ENCODE measurements at places on chromosomes 16 and 17.
A peak's percentile ranks its signal among the peaks of the same experiment; 100 is the strongest.

- DNase-seq = no peak
These were observed 61.4 kb downstream of the ZDHHC7 start for GRCh38 chr16:84949772-84950436.

DNA sequence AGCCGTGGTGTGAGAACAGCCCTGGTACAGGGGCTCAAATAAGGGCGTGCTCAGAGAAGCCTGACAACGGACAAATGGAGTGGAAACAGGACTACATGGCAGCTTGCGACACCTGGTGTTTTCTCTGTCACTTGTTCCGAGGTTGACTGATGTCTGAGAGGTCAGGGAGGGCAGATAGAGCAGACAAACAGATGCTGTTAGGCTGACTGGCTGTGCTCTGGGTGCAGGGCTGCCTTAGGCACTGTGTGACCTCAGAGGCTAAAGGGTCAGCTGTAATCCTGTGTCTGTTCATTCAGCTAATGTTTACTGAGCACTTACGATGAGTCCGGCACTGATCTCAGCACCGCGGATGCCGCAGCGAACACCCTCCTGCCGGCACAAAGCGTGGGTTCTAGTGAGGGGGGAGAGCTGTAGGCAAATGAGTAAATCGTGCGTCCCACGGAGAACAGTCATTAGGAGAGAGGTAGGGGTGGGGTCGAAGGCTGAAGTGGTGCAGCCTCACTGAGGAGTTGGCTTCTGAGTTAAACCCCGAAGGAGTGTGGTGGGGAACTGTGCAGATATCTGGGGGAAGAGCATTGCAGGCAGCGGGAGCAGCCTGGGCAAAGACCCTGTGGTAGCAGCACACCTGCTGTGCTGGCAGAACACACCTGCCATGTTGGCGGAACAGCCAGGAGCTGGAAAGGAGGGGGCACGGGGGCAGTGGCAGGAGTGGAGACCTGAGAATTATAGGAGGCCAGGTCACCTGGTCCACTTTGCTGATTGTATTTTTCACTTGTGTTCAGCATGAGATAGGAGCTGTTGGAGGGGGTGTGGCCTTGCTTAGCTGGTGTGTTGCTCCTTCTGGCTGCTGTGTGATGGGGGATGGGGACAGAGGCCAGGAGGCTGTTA, 35.0 kb downstream of the GPT2 start:
- no peak for DNase-seq

- no peak for DNase-seq
These were observed 38.0 kb upstream of the CPNE2 start for GRCh38 chr16:57054338-57054737.

GRCh38 chr17:10062691-10063385, 135.6 kb downstream of the GAS7 start:
- no peak for DNase-seq

GRCh38 chr16:19837984-19838707, 46.5 kb downstream of the GPRC5B start:
- no peak for DNase-seq

GRCh38 chr16:980595-980854, 1.0 kb upstream of the SOX8 start:
- DNase-seq = no peak

GRCh38 chr16:78994135-78994745, 606.3 kb downstream of the MAF start:
- no peak for DNase-seq

- DNase-seq = no peak
These were observed 11.4 kb downstream of the CAPNS2 start for GRCh38 chr16:55577887-55578286.

GRCh38 chr16:57514791-57515600, 21.4 kb downstream of the CCDC102A start:
- DNase-seq = no peak

DNA sequence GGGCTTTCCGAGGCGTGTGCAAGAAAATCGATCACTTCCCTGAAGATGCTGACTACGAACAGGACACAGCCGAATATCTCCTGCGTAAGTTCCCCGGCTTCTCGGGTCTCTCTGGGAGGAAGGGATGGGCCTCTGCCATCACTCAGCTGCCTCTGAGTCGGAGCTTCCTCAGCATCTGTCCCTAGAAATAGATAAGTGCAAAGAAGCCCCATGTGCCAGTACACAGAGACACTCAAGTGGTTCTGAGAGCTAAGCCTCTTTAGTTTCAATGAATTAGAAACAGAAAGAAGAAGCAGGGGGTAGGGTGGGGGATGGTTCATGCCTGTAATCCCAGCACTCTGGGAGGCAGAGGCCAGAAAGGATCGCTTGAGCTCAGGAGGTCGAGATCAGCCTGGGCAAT, 90.6 kb downstream of the CACNG3 start:
- DNase-seq = no peak

GRCh38 chr16:28835864-28836760, 10.0 kb downstream of the TUFM start:
- DNase-seq = no peak

DNA sequence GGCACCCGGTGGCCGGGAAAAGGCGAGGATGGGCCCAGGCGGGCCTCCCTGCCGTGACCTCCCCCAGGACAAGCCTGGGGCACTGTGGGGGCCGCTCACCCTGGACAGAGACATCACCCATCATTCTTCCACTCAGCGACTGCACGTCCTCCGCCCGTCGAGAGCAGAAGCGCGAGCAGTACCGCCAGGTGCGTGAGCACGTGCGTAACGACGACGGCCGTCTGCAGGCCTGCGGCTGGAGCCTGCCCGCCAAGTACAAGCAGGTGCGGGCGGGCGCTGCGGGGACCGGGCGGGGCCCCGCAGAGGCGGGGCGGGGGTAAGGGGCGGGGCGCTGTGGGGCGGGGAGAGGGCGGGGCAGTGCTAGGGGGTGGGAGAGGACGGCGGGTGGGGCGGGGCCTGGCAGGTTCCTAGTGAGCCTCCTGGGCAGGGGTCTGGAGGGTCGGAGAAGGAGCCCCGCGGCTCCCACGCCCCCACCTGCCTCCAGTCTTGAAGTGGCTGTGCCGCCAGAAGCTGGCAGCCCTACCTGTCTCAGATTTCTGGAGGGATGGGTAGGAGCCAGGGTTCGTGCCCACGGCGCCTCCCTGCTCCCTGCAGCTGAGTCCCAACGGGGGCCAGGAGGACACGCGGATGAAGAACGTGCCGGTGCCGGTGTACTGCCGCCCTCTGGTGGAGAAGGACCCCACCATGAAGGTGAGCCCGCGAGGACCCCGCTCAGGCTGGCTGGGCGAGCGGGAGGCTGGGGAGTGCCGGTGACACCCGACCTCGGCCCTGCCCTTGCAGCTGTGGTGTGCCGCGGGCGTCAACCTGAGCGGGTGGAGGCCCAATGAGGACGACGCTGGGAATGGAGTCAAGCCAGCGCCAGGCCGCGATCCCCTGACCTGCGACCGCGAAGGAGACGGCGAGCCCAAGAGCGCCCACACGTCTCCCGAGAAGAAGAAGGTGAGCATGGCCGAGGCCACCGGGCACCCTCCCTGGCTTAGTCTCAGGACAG, 7.5 kb downstream of the NME3 start:
- DNase-seq = no peak

DNA sequence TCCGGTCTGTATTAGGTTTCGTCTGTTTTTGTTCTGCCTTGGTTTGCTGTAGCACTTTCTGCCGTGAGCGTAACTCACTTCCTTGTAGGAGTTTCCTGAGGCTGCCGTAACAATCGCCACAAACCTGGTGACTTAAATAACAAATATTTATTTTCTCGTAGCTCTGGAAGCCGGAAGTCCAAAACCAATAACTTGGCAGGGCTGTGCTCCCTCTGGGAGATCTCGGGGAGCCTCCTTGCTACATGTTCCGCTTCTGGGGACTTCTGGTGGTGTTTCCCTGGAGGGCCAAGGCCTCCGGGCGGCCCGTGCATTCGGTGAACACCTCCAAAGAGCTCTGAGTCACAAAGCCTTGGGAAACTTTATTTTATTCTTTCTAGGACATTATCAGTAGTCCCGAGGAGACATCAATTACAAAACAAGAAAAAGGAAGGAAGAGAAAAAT, 6.8 kb upstream of the WDR45B start:
- DNase-seq = no peak

- DNase-seq = no peak
These were observed 168.1 kb downstream of the ZFHX3 start for GRCh38 chr16:72879846-72880245.

- peak; percentile 25 for DNase-seq
These were observed 705 bp downstream of the KRABD2 start for GRCh38 chr17:8375738-8376259.

DNA sequence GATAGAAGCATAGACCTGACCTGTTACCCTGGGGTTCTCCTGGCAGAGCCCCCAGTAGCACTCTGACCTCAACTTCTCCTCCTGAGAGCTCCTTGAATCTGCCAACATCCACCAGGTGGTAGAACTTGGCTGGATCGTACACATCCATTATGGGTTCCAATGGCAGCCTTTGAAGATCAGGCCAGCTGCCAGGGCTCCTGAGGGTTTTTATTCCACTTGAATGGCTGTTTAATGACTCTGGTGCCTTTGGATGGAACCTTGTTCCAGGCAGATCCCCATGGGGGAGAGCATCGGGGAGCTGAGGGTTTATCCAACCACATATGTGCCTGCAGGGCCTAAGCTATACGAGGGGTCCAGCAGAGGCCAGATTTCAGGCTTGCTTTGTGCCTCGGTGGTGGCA, 47.1 kb upstream of the CLEC19A start:
- no peak for DNase-seq

DNA sequence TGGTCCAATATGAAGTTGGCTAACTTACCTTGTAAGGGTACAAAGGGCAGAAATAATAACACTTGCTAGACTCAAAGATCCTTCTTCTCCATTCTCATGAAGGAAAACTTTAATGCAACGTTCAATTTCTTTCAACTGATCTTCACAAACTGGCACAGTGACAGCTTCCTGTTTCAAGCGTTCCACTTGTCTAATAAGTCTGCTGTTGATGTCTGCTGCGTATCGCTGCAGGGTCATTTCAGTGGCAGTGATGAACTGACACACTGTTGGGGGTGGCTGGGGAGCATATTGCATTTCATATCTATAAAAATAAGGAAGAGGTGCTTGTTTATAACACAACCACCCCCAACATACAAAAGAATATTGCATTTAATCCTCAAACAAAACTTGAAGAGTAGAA, 33.5 kb upstream of the ARL6IP1 start:
- DNase-seq = no peak

- DNase-seq = no peak
These were observed 1603.8 kb downstream of the CDH8 start for GRCh38 chr16:60432472-60432871.

GRCh38 chr16:82134846-82135245, 35.2 kb downstream of the MPHOSPH6 start:
- DNase-seq = no peak

GRCh38 chr16:83070416-83071209, 443.8 kb downstream of the CDH13 start:
- DNase-seq = no peak

DNA sequence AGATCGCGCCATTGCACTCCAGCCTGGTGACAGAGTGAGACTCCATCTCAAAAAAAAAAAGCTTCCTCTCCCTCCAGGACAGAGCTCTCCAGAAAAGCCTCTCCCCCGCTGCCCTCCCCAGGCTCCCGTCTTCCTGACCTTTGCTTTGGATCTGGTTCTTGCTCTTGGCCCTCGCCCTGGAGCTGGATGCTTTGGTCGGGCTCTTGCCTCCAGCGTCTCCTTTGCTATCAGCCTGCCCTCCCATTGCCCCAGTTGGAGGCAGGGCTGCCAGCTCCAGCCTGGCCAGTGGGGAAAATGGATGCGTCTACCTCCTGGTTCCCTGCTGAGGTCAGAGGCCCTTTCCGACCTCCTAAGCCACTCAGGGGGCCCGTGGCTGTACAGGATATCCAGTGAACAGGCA, 35.9 kb downstream of the TRARG1 start:
- no peak for DNase-seq

DNA sequence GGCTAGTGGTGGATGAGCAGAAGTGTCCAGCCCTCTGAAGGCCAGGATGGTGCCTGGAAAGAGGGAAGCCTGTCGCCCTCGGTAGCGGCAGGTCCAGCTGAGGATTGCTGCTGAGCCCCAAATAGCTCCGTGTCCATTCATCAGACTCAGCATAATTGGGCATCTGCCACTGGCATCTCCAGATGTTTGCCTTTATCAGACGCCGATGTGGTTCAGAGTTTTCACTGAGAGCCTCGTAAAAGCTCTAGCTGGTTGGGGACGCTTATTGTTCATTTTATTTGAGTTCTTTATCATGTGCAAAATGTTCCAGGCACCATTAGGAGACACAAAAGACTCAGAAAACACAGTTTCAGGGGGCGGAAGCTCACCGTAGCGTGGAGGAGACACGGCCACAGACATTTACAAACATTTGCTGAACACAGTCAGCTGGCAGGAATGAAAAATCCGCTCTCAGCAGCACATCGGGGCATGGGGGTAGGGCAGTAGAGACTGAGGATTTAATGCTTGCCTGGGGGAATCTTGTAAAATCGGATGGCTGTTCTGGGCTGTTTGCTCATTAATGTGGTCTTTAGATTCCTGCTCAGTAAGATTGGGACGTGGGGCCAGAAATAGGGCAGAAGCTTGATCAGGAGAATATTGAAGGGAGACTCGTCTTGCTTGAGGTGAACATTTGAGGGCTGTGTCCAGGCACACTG, 41.7 kb downstream of the SMPD3 start:
- no peak for DNase-seq

- no peak for DNase-seq
These were observed 189.1 kb upstream of the ANKFN1 start for GRCh38 chr17:55964191-55964590.

DNA sequence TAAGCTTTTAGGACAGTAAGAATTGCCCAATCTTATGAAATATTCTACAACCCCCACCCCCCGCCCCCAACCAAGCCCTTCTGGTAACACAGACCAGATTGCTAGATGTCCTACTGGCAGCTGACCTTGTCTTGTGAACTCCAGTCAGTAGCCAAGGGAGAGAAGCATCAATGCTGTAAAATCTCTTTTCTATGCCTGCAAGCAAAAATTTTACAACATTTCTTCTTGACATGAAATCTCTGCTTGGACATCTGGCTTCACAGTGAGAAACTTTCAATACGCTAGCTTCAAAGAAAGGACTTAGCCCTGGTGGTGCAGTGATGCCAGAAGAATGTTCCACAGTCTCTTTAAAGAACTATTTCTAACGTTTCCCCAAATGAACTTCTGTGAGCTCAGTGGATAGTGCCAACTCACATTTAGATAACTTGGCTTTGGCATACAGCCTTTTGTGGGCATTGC, 169.3 kb upstream of the AXIN2 start:
- DNase-seq = no peak

GRCh38 chr17:78970834-78971755, 8.6 kb downstream of the LGALS3BP start:
- DNase-seq = peak; percentile 59

DNA sequence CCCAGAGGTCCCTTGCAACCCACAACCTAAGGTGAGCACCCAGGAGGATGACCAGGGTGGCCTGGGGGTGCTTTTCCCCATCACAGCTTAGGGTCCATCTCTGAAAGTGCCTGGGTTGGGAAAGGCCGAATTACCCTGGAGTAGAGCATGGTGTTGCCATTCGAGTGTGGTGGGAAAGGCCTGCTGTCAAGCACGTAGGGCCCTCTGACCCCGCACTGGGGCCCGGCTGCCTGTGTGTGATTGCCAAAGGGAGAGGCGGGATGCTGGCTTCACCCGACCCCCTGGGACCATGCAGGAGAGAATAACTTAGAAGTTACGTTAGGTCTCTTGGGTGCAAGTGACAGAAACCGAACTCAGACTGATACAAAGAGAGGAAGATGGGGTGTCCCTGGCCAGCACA, 27.7 kb upstream of the NDRG4 start:
- no peak for DNase-seq
